GM04504 (cell line): ENCODE measurements at places on chromosomes 2 and 18.

- DNase-seq = no peak
Observed at GRCh38 chr18:52150050-52150449, 189.9 kb upstream of the DCC start.

GRCh38 chr2:172173174-172173706 is 70.5 kb upstream of the DLX2 start:
- DNase-seq = no peak

- no peak for DNase-seq
Observed at GRCh38 chr2:53829273-53829979, 30.3 kb downstream of the GPR75 start.

GRCh38 chr2:221467610-221468009 is 104.5 kb downstream of the EPHA4 start:
- no peak for DNase-seq

- DNase-seq = no peak
Observed at GRCh38 chr18:13425357-13426091, 207.0 kb downstream of the LDLRAD4 start.

DNA sequence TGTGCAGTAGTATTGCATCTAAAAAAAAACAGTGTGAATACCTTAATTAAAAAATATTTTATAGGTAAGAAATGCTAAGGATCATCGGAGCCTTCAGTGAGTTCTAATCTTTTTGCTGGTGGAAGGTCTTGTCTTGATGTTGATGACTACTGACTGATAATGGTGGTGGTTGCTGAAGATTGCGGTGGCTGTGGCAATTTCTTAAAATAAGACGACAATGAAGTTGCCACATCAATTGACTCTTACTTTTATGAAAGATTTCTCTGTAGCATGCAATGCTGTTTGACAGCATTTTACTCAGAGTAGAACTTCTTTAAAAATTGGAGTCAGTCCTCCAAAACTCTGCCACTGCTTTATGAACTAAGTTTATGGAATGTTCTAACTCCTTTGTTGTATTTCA is 36.2 kb downstream of the GLS start:
- DNase-seq = no peak

DNA sequence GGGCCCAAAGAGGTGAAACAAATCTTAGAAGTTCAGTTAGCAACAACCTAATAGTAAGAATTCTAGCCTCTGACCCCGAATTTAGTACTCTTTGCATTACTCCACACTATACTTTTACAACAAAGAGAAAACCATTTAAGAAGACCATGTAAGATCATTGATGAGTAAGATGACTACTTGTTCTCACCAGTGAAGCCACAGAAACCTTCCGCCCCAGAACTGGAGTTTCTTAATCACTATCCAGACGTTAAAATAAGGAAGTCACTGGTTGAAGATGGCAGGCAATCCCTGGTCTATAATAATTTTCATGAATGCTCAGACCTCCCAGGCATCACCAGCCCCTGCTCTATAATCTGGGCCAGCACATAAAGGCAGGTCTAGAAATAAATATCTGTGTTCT is 95.0 kb downstream of the TMEM163 start:
- DNase-seq = no peak

DNA sequence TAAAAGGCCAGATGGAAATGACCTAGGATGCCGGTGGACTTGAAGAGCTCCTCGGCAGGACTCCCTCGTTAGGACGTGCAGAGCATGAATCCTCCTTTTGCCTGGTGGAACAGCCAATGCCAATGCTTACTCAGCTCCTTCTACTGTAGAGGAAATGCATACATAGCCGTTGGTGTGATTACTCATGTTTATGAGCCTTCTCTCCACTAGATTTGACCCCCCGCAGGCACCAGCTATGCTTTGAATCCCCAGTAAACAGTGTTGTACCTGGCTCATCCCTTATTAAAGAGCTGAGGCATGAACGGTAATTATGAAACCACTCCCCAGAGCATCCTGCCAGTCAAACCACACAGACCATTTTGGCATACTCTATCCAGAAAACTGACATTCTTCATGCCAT is 172.8 kb downstream of the ANTXR1 start:
- no peak for DNase-seq
